Activated naive CD4-positive, alpha-beta T cell treated with anti-CD3 and anti-CD28 coated beads, Interleukin-2, amount 50 U/mL, for 72 hours (primary cell): ENCODE measurements at places on chromosomes 16 and 17. TPM values are rescaled to one million over a fixed set of nuclear protein-coding genes. Genes with fewer than 3 reads are reported as not detected.

DNA sequence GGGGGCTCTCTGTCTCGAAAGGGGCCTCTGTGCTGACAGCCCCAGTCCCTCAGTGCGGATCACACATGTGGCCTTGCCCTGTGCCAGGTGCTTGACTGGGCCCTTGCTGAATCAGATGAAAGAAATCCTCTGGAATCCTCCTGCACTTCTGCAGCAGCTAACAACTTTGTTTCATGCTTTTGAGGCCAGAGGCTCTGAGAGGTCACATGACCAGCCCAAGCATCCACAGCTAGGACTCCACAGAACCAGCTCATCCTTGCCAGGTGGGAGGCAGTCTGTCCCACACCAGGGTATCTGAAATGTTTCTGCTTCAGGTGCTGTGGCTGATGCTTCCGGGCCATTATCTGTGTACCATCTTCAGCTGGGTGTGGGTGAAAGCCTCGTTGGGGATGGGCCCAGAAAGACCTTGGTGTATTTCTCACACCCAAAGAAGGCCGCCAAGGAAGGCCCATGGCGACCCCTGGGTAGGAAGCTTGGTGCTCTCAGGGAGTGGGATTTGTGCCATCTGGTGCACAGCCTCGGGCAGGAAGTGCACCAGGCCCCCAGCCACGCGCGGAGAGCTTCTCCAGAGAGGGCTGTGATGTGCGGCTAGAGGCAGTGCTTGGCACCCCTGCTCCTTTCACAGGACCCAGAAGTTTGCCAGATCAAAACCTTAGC is 143.8 kb downstream of the CLEC16A start:
- DNase-seq, result no peak

DNA sequence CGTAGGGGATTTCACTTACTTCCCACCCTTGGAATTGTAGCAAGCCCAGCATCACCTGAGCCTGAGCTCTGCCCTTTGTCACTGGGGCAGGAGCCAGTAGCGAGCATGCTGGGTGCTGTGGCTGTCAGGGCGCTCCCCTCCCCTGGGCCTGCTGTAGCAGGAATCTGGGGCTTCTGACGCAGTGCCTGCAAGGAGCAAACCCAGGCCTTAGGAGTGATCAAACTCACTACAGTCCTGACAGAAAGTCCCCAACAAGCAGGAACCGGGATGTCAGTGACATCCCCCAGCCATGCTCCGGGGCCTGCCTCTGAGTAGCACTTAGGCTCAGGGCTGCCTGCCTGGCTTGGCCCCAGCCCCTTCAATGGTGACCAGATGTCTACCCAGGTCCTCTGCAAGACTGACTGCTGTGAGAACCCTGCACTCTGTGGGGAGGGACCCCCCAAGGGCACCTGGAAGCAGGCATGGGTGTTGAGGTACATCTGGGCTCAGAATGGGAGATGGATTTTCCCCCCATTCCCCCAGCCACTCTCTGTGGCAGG is 23.5 kb downstream of the PLD6 start:
- no peak for DNase-seq

GRCh38 chr17:7634384-7634783 is 4.4 kb downstream of the SHBG start:
- DNase-seq, result peak; percentile 31

DNA sequence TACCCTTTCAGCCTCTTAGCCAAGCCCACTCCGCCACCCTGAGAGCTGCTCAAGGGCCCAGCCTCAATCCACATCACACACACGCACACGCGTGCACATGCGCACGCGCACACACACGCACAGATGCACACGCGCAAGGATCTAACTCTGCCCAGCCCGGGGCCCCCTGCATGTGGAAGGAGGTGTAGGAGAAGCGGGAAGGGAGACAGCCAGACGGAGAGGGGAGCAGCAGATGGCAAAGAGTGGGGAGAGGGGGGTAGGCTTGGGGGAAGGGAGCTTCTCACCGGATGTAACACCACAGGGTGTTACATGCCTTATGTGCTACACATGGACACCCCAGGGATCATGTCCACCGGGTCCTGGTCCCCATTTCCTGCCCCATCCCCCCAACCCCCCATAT is 15.3 kb downstream of the DLG4 start:
- DNase-seq, result no peak

Gene PPP1R27
- total RNA-seq, result not detected
